PC-3 (cell line): ENCODE measurements at places on chromosomes 3 and 15.

DNA sequence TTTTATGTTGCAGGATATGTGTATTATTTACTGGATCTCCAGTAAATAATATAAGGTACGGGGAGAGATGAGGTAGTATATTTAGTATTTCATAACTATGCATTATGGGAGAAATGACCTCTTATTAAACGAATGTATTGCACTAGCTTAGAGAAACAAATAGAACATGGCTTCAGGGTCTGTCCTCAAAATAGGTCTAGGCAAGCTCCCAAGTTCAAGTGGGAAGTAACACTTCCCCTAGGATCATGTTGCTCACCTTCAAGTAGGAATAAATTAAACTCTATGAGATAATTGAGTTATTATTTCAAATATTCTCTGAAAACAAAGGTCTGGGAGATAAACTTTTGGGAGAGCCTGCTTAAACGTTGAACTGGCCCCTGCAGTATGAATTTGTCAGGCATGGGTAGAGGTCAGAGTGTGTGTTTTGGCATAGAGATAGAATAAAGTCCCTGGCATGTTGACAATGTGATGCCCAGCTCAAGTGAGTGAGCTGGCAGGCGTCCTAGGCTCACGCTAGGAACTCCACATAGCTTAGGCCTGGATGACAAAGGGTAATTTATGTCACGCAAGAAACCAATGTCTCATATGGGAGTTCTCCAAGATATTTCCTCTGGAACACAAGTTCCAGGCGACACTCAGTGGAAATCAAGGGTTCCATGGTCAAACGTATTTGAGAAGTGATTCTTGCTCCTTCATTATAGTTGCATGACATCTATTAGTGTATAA, 236.8 kb downstream of the CACNA2D3 start:
- no peak for DNase-seq

DNA sequence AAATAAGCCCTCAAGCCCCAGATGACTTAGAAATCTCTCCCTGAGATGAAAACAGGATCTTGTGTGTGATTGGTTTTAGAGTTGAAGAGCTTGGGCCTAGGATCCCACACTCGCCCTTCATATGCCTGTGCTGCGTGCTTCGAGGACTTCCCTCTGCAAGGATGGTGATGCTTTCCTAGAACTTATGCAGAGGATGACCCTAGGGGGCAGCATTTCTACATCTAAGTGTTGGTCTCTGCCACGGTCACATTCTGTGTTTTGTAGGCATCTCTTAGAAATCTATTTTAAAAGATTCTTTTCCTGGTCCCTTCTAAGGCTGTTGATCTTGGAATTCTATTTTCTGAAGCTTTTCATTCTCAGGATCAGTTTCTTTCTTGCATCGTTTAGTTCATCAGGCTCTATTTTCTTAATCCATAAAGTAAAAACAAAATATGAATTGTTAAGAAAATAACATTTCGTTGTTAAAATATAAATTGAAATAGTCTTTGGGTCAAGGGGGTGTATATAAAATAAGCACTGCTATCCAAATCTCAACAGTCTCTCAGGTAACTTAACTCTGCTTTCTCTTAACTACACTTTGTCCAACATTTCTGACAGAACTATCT, 45.7 kb downstream of the WDR76 start:
- peak; percentile 73 for DNase-seq

- no peak for DNase-seq
Measured at GRCh38 chr3:28860307-28860706, 420.6 kb upstream of the RBMS3 start.

DNA sequence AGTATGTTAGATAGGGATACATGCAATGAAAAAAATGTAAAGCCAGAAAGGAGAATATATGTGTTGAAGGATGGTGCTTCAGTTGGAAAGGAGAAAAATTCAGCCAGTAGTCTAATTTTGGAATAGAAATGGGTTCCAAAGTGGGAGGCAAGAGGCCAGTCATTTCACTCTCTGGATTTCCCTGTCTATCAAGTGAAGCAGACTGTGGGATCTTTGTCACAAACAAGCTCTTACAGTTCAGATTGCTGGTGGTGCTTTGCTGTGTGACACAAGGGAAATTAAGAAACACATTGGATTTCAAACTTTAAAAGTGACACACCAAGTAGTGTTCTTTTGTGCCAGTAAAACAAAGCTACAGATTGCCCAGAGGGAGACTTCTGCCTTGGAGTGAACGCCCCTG, 82.0 kb upstream of the BFSP2 start:
- DNase-seq, result no peak

DNA sequence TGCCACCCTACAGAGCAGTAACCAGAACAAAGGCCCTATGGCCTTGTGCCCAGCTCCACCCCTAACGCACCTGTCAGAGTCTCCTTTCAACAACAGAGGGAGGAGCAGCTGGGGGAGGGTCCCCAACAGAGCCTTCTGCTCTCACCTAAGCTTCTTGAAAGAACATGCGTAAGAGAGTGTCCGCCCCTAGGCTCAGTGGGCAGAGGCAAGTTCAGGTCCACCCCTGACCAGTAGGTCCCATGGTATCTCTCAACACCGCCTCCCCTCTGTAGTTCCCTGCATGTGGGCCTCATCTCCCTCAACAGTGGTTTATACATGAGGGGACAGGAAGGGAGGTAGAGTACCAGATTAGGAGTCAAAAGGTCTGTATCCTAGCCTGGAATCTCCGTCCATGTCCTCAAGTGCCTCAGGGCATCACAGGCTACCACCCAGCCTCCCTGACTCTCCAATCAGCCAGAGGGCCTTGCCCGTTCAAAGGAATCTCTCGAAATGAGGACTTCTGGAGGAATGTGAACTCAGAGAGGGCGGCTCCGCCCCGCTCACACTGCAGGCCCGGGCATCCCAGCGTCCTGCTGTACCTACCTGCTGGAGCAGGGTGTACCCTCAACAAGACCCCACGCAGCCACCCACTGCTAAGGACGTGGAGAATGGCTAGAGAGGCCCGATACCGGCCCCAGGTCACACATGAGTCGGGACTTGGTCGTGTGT, 680 bp downstream of the POC1A start:
- DNase-seq, result peak; percentile 67

- no peak for DNase-seq
Measured at GRCh38 chr3:179716226-179716625, 63.4 kb downstream of the USP13 start.

GRCh38 chr3:112012205-112012992, 13.7 kb downstream of the TAGLN3 start:
- DNase-seq, result no peak

DNA sequence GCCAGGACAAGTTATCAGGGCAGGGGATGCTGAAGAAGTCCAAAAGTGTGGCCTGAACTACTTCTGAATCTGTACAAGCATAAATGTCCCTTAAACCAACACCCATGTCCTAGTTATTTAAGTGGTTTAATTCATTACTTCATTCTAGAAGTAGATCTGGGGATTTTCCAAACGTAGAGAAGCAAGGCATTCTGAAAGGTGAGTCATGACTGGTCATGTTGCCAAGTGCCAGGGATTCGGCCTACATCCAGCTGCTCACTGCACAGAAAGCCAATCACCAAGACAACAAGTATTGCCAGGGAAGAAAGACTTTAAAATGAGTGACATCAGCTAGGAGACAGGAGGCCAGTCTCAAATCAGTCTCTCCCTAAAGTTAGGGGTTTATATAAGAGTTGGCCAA, 396.6 kb downstream of the GABRB3 start:
- DNase-seq, result no peak
